ENCODE measurements at places on chromosomes 6 and 20. TPM values are rescaled to one million over a fixed set of nuclear protein-coding genes. Genes with fewer than 3 reads are reported as not detected.

- DNase-seq, result no peak
- H3K27ac ChIP-seq, result no peak overlapping the region
- H3K27me3 ChIP-seq, result no peaks in the 10 kb centered on the region
- no peak overlapping the region for H3K4me3 ChIP-seq
- H3K36me3 ChIP-seq, result no peaks in the 10 kb centered on the region
Observed at GRCh38 chr20:48671141-48671540, 156.7 kb downstream of the PREX1 start.

- no peak overlapping the region for H3K27ac ChIP-seq
- no peaks in the 10 kb centered on the region for H3K27me3 ChIP-seq
Observed at GRCh38 chr6:168785720-168786511, 344.9 kb downstream of the SMOC2 start.

- H3K27ac ChIP-seq, result no peak overlapping the region
- H3K36me3 ChIP-seq, result no peaks in the 10 kb centered on the region
- DNase-seq, result no peak
- H3K27me3 ChIP-seq, result no peaks in the 10 kb centered on the region
- H3K4me3 ChIP-seq, result no peak overlapping the region
Observed at GRCh38 chr20:33531885-33532284, 42.0 kb downstream of the CBFA2T2 start.

- H3K36me3 ChIP-seq, result no peaks in the 10 kb centered on the region
- no peaks in the 10 kb centered on the region for H3K27me3 ChIP-seq
- no peak overlapping the region for H3K27ac ChIP-seq
Observed at GRCh38 chr6:115768500-115768899, 292.2 kb downstream of the FRK start.

The PGC gene
- total RNA-seq, result not detected

GRCh38 chr6:11043961-11044711 is at the start of gene ELOVL2:
ELOVL2 (minus strand) TSS chr6:11044305; CDS start chr6:11044230, 75 bp downstream.
- H3K4me1 ChIP-seq, result no peaks in the 10 kb centered on the region
- H3K4me3 ChIP-seq, result peak within 1 kb of the TSS; percentile 59
- peak; percentile 64 for DNase-seq
- H3K27me3 ChIP-seq, result no peaks in the 10 kb centered on the region
- H3K36me3 ChIP-seq, result no peaks in the 10 kb centered on the region

The UNC5CL gene
- 35.7 TPM for total RNA-seq

The ADTRP gene
- total RNA-seq, result not detected

The CST9 gene
- not detected for total RNA-seq

DNA sequence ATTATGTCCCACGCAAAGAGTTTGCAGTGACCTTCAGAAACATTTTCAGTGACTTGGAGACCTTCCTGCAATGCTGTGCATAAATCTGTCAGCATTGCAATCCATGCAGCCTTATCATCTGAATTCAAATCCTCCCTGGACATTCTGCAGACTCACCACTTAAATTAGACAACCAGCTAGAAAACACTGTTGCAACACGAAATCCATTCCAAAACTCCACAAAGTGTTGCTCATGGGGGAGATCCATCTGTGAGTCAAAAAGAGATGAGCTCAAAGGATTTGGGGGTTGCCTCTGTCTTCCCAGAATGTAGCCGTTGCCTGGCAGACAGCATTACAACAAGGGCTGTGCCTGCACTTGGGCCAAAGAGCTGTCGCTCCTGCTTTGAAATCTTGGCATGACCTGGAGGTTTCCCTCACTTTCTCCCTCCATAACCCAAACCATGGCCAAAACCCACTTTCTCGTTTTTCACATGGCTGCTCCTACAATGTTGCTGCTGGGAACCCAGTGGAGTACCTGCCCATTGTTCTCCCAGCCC is 163.5 kb upstream of the CDYL start:
- no peak overlapping the region for H3K27ac ChIP-seq
- H3K27me3 ChIP-seq, result no peaks in the 10 kb centered on the region
- no peak overlapping the region for H3K4me3 ChIP-seq
- no peaks in the 10 kb centered on the region for H3K4me1 ChIP-seq
- H3K36me3 ChIP-seq, result no peaks in the 10 kb centered on the region

DNA sequence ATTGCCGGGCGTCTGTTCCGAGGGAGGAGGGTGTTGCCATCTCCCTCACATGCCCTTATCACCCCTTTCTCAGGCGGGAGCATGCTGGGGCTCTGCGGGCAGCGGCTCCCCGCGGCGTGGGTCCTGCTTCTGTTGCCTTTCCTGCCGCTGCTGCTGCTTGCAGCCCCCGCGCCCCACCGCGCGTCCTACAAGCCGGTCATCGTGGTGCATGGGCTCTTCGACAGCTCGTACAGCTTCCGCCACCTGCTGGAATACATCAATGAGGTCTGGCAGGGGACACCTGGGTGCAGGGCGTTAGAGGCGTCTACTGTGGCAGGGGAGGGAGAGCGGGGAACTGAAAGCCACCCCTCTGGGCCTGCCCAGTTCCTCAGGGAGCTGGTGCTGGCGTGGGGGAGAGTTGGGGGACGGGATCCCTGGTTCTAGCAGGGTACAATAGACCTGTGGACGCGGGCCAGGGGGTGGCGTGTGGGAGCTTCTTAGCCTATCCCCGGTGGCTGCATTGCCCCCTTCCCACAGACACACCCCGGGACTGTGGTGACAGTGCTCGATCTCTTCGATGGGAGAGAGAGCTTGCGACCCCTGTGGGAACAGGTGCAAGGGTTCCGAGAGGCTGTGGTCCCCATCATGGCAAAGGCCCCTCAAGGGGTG is 697 bp downstream of the PPT2 start:
- H3K4me3 ChIP-seq, result peak overlapping the region; percentile 78
- peaks cover 13% of the 10 kb centered on the region for H3K36me3 ChIP-seq
- peak overlapping the region; percentile 75 for H3K27ac ChIP-seq
- no peaks in the 10 kb centered on the region for H3K27me3 ChIP-seq
- no peaks in the 10 kb centered on the region for H3K4me1 ChIP-seq

DNA sequence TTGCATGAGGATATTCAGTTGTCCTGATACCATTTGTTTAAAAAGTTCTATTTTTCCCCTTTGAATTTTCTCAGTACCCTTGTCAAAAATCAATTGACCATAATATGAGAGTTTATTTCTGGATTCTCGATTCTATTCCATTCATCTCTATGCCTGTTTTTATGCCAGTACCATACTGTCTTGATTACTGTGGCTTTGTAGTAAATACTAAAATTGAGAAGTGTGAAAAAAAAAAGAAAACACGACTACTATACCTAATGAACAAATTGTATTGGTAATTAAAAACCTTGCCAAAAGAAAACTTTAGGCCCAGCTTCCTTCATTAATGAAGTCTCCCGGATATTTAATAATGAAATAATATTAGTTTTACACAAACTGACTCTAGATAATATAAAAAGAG is 185.7 kb downstream of the TBC1D7 start:
- H3K27ac ChIP-seq, result no peak overlapping the region
- DNase-seq, result no peak
- no peaks in the 10 kb centered on the region for H3K36me3 ChIP-seq
- H3K27me3 ChIP-seq, result no peaks in the 10 kb centered on the region
- H3K4me3 ChIP-seq, result no peak overlapping the region
- H3K4me1 ChIP-seq, result no peaks in the 10 kb centered on the region

GRCh38 chr20:25494506-25495188 is 87.2 kb downstream of the GINS1 start:
- no peak overlapping the region for H3K4me3 ChIP-seq
- no peak overlapping the region for H3K27ac ChIP-seq
- DNase-seq, result no peak
- H3K27me3 ChIP-seq, result no peaks in the 10 kb centered on the region
- no peaks in the 10 kb centered on the region for H3K4me1 ChIP-seq
- H3K36me3 ChIP-seq, result no peaks in the 10 kb centered on the region

DNA sequence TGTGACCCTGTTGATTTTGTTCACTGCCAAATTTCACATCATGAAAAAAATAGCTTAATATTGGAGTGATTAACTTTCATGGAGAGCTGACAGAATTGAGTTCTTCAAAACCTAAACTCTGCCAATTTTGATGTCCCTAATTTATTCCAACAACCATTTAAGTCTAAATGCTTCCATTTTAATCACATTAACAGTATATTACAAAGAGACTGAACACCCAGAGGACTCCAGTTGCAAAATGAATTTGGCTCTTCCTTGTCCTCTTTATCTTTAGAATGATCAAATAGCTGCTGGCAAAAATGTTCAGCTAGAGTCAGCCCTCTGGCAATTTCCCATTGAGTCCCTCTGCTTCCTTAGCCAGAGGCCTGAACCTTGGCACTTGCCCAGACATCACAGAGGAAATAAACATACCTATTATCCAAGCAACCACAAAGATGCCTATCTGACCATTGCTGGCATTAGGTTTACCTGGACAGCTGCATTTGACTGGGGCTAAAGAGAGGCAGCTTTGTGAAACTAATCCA is 299.0 kb upstream of the STXBP5 start:
- H3K27ac ChIP-seq, result no peak overlapping the region
- no peak overlapping the region for H3K4me3 ChIP-seq
- no peaks in the 10 kb centered on the region for H3K27me3 ChIP-seq

- no peaks in the 10 kb centered on the region for H3K4me1 ChIP-seq
- no peaks in the 10 kb centered on the region for H3K36me3 ChIP-seq
- no peak overlapping the region for H3K27ac ChIP-seq
- no peak overlapping the region for H3K4me3 ChIP-seq
- no peaks in the 10 kb centered on the region for H3K27me3 ChIP-seq
Observed at GRCh38 chr6:154402081-154402780, 45.6 kb upstream of the IPCEF1 start.

DNA sequence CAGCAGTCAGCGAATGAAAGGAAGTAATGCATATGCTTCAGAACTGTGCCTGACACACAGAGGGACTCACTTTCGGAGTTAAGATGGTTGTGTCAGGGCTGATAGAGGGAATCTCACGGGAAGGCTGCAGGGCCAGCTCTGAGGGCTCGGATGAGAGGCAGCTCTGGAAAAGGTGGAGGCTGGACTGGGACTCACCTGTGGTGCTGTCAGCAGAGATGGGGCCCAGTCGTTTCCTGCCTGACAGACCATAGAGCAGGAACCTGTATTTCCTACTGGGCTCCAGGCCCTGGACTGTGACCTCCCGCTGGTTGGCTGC is 9.3 kb downstream of the CYP21A2 start:
- no peak overlapping the region for H3K4me3 ChIP-seq
- peak; percentile 37 for DNase-seq
- no peaks in the 10 kb centered on the region for H3K27me3 ChIP-seq
- H3K36me3 ChIP-seq, result no peaks in the 10 kb centered on the region

- no peak for DNase-seq
- H3K27ac ChIP-seq, result no peak overlapping the region
- H3K36me3 ChIP-seq, result no peaks in the 10 kb centered on the region
- no peaks in the 10 kb centered on the region for H3K4me1 ChIP-seq
- no peaks in the 10 kb centered on the region for H3K27me3 ChIP-seq
Observed at GRCh38 chr6:136191606-136192312, 58.4 kb downstream of the MTFR2 start.

DNA sequence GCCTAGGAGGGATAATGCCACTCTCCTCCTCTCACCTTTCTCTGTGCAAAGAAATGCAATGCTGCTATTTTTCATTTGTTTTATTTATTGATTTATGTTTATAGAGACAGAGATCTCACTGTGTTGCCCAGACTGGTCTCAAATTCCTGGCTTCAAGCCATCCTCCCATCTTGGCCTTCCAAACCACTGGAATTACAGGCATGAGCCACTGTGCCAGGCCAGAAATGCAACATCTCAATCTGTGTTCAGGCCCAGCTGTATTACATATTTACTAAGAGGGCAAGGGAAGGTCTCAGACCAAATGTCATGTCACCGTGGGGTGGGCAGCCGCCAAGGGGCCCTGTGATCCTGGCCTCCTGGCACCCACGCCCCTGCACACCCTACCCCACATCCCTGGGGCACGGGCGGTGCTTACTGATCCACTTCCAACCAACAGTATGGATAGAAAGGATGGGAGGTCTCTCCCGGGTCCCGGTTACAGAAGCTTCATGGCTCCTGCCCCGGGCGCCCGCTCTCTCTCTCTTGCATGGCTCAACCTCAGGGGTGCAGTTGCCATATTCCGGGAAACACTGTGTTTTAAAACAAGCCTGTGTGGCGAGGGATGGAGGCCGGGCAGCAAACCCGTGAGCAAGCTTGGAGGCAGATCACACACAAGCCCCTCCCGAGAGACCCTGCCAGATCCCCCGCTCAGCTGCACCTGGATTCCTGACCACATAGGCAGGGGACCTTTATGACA is 111.8 kb downstream of the AGPAT4 start:
- H3K36me3 ChIP-seq, result no peaks in the 10 kb centered on the region
- no peak overlapping the region for H3K27ac ChIP-seq
- DNase-seq, result peak; percentile 68

- H3K4me1 ChIP-seq, result peaks cover 28% of the 10 kb centered on the region
- no peaks in the 10 kb centered on the region for H3K36me3 ChIP-seq
- H3K4me3 ChIP-seq, result peak overlapping the region; percentile 100
- DNase-seq, result no peak
Observed at GRCh38 chr20:37524859-37525708, 2.6 kb downstream of the BLCAP start.

The TSPYL1 gene
- total RNA-seq, result 70.4 TPM

DNA sequence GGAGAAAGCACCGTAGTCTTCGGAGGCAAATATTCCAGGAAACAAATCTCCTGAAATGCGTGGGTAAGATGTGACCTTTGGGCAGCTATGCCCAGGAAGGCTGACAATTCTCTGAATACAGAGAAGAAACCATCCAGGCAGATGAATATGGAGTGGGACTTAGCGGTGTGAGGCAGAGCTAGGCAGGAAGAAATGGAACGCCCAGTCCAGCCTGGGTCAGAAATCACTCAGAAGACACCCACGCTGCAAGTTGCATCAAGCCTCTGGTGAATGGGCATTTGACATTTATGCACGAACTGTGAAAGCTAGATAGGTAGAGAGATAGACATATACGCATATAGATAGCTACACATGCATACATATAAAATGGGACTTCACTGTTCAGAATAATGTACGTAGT is 498.5 kb downstream of the QKI start:
- no peak overlapping the region for H3K4me3 ChIP-seq
- H3K27ac ChIP-seq, result no peak overlapping the region
- no peak for DNase-seq
- no peaks in the 10 kb centered on the region for H3K4me1 ChIP-seq
- H3K27me3 ChIP-seq, result no peaks in the 10 kb centered on the region

DNA sequence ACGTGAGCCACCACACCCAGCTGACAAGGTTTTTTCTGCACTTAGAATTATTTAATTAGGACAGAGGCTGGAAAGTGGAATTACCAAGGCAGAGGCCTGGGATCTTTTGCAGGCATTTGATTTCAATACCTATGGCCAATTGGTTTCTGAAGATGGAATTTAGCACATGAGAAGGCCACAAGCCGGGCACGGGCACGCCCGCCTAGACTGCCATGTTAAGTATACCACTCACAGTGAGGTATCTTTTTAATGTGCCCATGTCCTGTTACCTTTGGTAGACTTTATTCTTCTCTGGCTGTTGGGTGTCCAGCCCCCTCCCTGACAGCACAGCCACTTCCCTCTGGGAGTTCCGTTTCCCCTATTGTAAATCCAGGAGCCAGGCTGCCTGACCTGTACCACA is 18.0 kb upstream of the TAF8 start:
- DNase-seq, result no peak
- no peaks in the 10 kb centered on the region for H3K27me3 ChIP-seq
- H3K4me3 ChIP-seq, result no peak overlapping the region
- no peaks in the 10 kb centered on the region for H3K36me3 ChIP-seq
- no peaks in the 10 kb centered on the region for H3K4me1 ChIP-seq
- H3K27ac ChIP-seq, result no peak overlapping the region
